ENCODE measurements at places on chromosomes 2 and 18.

DNA sequence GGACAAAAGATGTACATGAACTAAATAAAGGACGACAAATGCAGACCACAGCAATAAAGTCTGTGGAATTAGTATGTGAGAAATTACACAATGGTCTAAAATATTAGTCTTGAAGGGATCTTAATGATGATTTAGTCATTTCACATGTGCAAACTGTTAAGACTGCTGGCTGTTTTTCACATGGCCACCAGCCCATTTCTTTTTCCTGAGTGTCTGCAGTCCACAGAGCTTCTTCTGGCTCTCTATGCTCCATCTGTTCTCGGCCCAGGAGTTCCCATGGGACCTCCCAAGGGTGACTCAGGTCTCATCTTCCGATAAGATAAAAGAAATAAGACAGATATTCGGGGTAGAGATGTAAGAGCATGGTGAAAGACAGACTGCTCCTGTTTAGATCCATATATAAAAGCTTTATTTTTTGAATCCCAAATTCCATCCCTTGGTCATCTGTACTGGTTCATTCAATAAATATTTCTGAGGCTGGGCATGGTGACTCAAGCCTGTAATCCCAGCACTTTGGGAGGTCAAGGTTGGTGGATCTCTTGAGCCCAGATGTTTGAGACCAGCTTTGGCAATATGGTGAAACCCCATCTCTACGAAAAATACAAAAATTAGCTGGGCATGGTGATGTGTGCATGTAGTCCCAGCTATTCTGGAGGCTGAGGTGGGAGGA, 20.1 kb downstream of the IL1RL1 start:
- no peak for DNase-seq

- DNase-seq, result peak; percentile 54
Observed at GRCh38 chr18:55096263-55096951, 137.1 kb upstream of the CCDC68 start.

DNA sequence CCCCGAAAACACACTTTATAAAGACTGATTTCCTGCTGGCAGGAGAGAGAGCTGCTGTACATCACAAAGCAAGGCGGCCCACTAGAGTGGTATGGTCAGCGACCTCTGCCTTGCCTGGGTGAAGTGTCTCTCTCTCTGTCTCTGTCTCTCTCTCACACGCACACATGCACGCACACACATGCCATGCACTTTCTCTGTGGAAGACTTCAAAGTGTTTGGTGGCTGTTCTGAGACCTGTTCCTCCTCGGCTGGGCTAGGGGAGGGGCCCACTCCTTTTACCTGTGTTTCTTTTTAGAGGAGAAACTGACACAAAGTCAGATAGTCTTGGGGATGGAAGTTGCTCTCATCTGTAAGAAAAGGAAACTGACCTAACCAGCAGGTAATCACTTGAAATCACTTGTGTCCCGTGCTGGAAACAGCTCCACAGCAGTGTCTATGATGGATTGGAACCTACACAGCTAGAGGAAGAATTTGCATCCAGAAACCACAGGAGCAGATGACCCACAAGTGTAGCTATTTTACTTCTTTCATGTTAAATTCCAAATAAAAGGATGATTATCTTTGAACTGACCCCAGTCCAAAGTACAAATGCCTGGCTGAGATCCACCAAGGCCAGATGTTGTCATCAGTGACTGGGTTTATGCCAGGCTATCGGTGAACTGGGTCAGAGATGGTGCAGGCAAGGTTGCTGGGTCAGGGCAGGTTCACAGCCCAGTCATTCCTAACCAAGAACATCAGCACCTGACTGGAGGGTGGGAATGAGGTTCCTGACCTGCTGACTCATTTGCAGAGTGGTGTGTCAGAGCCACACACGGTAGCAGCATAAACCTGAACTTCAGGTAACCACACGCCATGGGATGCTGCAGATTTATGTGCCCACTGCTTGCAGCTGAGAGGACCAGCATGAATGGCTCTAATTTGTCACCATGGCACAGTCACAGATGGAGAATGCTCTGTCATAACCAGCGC, 63.0 kb downstream of the NPAS2 start:
- no peak for DNase-seq

DNA sequence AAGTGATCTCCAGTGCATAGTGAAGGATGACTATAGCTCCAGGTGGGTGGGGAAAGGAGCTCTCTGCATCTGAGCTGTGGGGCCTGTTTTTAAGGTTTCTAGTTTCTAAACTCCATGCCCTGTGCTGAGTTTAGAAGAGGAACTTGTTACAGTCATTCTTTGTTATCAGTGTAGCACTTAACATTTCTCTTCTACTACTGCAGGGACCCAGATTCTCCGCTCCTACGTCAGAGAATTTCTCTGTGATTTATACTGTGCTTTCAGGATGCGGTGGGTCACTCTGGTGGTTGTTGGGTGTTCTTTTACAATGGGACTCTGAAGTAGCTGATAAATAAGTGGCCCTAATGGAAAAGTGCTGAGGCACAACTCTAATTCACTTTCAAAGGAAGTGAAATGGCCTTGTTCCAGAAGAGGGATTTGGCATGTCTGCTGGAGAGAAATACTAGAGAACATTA, 122.0 kb downstream of the WDSUB1 start:
- DNase-seq, result no peak

GRCh38 chr2:349390-349789, 61.5 kb upstream of the ALKAL2 start:
- DNase-seq, result no peak

- DNase-seq, result no peak
Observed at GRCh38 chr18:77148289-77148688, 15.7 kb upstream of the MBP start.

- no peak for DNase-seq
Observed at GRCh38 chr2:190407662-190408537, at the start of gene MFSD6. MFSD6 (plus strand) TSS chr2:190408355; CDS start chr2:190436030, 27,675 bp downstream.

DNA sequence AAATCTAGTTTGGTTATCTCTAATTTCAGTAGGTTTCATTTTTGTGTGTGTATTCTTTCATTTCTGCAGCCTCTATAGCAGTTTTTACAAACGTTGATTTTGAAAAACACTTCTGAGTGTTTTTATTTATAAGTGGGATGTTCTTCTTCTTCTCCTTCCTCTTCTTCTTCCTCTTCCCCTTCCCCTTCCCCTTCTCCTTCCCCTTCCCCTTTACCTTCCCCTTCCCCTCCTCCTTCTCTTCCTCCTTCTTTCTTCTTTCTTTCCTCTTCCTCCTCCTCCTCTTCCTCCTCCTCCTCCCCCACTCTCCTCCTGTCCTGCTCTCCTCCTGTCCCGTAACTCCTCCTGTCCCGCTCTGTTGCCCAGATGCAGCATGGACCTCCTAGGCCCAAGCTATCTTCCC, 4.2 kb downstream of the UGGT1 start:
- no peak for DNase-seq

DNA sequence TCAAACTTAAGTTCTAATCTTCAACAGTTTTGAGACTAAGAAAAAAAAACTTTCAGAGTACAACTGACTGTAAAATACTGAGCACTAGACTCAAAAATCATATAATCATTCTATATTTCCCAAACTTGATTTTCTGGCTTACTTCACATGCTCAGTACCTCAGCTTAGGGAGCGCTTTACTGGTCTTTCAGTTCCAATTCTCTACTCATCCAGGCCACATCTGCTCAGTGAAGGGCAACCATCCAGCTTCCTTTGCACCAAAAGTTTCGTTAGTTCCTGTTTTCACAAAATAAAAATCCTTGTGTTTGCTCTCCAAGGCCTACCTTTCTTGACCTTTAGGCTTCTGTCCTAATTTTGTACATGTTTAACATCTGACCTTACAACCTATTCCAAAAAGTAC, 287.6 kb upstream of the LRRTM1 start:
- DNase-seq, result no peak

DNA sequence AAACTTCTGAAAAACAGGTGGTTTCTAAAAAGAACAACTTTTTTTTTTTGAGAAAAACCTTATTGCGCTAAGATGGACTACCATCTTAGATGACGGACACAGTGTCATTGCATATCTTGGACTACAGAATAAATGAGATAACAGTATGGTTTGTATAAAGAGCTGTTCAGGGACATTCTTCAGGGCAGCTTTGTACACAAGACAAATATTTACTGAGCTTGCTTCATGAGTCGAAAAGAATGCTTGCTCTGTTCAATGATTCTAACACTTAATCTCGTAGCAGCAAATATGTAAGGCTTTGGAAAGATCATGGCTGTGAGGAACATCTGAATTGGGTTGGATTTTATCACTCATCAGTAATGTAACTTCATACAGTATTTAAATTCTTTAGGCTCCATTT, 282.5 kb upstream of the CWC22 start:
- no peak for DNase-seq

DNA sequence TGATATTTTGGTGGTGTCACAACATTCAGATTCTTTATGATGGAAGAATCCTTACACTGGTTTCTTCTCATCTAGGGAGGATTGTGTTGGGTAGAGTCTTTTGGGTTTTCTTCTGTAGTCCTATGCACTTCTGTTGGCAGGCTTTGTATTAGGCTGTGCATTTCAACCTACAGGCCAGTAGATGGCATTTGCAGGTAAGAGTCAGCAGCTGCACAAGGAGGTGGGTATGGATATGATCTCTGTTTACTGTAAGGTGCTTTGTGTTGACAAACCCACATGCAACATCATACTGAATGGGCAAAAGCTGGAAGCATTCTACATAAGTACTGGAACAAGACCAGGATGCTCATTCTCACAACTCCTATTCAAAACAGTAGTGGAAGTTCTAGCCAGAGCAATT, 656.8 kb downstream of the METTL4 start:
- no peak for DNase-seq

DNA sequence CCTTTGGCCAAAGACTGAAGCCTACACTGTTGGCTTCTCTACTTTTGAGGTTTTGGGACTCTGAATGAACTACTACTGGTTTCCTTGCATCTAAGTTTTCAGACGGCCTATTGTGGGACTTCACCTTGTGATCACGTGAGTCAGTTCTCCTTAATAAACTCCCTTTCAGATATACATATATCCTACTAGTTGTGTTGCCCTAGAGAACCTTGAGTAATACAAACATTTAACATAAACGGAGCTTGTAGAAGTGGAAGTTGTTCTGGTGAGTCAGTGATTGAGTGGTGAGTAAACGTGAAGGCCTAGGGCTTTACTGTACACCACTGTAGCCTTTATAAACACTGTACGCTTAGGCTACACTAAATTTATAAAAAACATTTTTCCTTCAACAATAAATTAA, 107.2 kb upstream of the CDH2 start:
- DNase-seq, result no peak

DNA sequence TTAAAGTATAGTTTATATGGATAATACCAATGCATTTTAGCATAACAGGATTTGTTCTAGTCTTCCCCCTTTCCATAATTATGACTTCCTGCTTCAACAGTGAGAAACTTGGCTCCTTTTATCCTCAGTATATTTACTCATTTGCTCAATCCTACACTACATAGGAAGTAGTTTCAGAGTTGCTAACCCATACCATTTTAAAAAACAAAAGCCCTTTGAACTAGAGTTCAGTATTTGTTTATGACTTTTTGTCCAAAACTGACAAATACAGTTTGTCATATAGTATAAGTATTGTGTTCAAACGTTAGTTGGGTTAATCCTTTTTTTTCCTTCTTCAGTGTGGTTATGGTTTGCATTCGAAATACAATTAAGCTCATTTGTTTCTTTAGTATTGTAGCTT, 5.9 kb upstream of the DNAJC27 start:
- no peak for DNase-seq

- DNase-seq, result no peak
Observed at GRCh38 chr18:39453356-39453755, 1887.8 kb upstream of the CELF4 start.

GRCh38 chr2:85259879-85260278, 67.9 kb downstream of the TGOLN2 start:
- DNase-seq, result no peak

GRCh38 chr2:178863130-178863855, 56.1 kb upstream of the TTN start:
- no peak for DNase-seq

DNA sequence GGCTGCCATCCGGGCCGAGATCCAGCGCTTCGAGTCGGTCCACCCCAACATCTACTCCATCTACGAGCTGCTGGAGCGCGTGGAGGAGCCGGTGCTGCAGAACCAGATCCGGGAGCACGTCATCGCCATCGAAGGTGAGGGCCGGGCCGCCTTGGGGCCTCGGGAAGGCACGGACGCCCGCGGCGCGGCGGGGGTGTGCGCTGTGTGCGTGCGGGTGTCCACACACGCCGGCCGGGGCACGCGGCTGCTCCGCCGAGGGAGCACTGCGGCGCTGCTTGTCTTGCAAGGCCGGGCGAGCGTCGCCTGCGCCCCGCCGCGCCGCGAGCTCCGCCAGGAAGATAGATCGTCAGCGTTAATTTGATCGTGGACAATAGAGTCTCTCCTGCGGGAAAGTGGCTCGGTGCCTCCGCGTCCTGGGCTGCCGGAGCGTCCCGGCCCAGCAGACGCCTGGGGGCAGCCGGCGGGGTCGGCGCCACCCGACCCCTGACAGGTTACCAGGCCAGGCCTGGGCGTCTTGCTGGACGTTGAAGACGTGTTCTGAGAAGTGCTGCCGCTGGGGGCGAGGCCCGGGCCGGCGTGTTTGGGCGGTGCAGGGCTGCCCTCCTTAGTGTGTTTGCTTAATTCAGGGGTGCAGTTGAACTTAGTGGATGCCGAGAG, 1.0 kb downstream of the AGAP1 start:
- DNase-seq, result no peak

GRCh38 chr18:6747646-6748045, 18.1 kb downstream of the ARHGAP28 start:
- DNase-seq, result no peak

DNA sequence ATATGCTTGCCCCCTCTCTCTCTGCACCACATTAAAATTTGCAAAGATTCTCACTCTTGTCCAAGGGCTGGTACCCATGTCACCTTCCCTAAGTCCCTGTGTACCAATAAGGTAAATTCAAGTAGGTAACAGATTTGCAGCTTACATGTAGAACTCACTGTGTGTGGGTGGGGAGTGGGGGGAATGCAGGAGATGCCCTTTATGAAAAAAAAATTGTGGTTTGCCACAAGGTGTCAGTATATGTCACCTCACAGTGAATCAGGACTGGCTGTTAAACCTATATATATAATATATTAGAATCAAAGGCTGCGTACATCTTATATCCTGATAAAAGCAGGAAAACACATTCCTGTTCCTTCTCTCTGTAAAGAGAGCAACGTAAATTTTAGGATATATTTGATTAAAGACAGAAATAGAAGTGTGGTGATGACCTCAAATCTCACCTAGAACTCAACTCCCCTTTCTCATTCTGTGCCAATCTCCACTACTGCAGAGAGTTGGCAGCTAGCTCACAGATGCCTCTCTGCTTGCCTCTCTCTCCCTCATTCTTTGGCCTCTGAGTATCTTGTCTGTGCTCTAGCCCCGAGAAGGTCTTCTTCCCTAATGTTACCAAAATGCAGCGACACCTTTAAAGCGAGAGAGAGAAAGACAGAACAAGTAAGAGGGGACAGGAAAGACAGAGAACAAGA, 536 bp downstream of the XDH start:
- DNase-seq, result no peak

DNA sequence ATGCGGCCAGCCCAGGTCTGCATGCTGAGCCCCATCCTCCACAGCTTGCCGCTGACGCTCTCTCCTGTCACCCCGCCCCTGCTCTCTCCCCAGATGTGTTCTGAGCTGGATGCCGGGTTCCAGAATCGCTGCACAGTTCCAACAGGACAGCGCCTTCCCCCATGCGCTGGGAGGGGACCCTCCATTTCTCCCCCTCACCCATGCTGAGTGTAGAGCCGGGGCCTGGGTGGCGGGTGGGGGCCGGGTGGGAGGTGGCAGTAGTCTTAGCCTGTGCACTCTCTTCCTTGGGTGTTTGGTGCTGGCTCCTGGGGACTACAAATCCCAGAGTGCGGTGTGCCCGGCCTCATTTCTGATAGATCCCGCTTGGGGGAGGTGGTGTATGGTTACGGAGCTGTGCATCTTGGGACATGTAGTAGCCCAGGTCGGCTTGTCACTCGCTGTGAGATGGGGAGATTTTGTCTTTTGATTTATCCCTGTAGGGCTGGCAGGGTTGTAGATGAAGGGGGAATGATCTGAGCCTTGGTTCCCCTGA, 6.8 kb downstream of the DNAJB2 start:
- DNase-seq, result peak; percentile 38
